NCI-H1105 treated with DMSO at 0.1 percent for 48 hours (cell line): ENCODE measurements at places on chromosomes 12 and 14.
A peak's percentile ranks its signal among the peaks of the same experiment; 100 is the strongest.

GRCh38 chr14:103731916-103732867, 16.6 kb downstream of the ZFYVE21 start:
- DNase-seq, result no peak

DNA sequence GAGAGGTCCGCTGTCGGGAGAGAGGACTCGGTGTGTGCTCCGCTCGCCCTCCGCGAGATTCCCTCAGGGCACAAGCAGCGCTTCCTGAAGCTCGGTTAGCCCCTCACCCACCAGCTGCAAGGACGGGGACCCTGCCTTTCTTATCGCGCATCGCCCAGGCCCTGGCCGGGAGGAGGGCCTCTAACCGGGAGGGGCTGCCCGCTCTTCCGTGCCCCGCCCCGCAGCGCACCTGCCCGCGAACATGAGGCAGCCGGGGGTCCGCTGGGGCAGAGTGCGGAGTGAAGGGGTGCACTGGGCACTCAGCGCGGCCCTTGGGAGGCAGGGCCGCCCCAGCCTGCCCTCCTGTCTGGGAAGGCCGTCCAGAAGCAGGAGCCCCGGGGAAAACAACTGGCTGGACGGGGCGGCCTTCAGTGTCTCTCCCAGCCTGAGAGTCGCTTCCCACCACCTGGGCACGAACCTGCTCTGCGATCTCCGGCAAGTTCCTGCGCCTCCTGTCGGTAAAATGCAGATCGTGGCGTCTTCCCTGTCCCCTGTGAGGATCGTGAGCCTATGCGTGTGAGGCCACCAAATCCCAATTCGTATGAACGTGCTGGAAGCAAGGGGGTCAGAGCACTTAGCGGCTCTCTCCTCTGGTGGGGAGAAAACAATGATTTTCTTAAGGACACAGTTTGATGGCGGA, 28.0 kb upstream of the ADIPOR2 start:
- no peak for DNase-seq

DNA sequence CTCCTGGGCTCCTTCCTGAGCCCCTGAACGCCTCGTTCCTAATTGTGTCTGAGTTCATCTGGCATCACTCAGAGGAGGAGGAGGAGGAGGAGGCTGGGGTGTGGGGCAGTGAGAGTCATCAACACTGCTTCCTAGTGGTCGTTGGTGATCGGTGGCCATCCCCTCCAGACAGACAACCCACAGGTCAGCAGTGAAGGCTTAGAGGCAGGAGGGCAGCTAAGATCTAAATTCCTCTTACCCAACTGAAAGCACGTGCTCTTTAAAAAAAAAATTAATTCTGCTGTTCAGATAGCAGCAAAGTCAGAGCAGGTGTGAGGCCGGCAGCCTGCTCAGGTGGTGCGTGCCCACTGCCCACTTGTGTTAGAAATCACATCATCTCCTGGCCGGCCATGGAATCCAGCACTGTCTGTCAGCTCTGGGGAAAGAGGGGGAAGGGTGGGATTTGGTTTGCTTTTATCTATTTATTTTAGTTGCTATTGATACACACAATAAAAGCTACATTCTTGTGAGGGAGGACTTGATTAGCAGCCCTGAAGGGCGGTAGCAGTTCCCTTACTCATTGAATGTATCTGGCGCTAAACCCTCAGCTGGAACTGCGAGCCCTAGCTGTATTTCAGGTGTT, 46.6 kb downstream of the PPP2R5C start:
- DNase-seq, result no peak

- no peak for DNase-seq
Observed at GRCh38 chr12:125149160-125150108, 84.2 kb downstream of the AACS start.

DNA sequence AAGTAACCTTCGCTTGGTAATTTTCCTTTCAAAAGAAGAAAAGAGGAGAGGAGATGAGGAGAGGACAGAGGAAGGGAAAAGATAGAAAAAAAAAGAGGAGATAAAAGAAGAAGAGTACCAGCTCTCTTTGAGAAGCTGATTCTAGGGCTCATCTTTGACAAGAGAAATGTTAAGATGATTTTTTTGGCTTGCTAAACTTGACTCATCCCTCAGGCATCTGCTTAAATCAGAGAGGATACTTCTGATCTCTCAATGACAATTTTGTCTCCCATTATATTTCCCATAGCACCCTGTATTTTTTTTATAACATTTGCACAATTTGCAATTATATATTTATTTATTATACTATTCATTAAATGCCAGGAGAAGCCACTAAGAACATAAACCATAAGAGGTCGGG, 17.1 kb downstream of the SYT1 start:
- no peak for DNase-seq

- no peak for DNase-seq
Observed at GRCh38 chr12:89263900-89264299, 88.4 kb downstream of the DUSP6 start.

GRCh38 chr12:1846421-1847405, 26.3 kb downstream of the LRTM2 start:
- no peak for DNase-seq

DNA sequence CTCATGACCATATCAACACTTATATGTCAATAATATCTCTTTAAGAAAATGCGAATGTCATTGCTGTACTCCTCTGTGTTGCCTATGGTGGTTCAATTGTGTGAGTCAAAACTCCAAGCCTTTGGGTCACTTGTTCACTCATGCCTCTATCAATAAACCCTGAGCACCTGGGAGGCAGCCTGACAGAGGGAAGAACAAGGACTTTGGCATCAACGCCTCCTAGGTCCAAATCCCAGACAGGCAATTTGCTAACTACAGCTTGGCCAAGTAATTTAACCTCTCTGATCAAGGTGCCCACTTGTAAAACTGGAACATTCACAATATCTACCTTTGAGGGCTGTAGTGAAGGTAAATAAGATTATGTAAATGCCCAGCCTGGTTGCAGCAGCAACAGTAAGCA, 137.8 kb downstream of the SAMD4A start:
- no peak for DNase-seq

DNA sequence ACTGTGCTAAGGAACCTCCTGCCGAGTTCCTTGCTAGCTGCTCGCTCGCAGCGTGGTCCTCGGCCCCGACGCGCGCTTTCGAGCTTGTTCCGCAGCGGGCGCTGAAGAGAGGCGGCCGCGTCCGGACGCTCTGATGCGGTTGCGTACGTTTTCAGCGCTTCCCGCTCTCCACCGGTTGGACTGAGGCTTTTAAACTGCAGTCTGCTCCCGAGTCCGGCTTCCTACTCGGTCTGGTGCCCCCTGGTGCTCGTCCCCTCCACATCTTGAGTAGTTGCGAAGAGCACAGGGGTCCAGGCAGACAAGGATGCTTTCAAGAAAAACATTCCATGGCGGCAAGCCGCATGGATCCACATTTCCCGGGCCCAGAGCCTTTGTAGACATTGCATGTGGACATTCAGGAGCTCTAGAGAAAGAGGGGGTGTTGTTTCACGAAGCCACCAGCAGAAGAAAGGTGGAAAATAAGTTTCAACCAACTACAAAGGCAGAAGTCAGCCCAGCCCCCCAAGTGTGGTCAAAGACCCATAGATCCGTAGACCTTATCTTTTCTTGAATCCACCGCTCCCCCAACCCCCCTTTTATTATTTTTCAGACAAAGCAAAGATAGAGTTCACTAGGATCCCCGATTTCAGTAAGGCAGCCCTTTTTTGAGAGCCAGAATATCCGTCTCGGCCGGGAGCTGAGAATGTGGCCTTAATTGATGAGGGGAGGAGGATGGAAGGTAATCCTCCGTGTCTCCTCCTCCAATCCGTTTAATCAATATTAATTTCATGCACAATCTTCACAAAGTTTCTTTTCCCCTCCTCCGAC, 984 bp upstream of the WNK1 start:
- DNase-seq, result peak; percentile 97

DNA sequence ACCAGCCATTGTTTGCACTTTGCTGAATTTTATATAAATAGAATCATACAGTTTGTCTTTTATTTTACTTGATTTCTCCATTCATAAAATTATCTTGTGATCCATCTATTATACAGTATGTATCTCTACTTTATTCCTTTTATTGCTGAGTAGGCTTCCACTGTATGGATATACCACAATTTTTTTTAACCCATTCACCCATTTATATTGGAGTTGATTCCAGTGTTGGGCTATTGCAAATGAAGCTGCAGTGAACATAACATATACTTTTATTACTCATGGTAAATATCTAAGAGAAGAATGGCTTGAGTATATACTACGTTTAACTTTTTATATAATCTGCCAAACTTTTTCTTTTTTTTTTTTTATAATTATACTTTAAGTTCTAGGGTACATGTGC, 463.6 kb downstream of the ETNK1 start:
- no peak for DNase-seq

DNA sequence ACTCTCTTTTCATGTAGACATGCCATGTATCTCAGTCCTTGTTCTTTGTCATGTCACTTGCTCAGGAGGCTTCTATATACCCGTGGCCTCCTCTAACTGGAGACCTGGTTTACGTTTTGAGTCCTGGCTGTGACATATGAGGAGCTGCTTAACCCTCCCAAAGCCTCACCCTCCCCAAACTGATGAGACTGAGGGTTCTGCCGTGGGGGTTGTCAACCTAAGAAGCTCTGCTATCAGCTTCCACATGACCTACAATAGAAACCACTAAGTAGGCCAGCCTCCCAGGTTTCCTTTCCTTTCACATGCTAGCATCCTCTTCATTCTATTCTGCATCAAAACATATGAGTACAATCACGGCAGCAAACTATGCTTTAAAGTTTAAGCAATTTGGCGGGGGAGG, 76.8 kb upstream of the WSCD2 start:
- no peak for DNase-seq

DNA sequence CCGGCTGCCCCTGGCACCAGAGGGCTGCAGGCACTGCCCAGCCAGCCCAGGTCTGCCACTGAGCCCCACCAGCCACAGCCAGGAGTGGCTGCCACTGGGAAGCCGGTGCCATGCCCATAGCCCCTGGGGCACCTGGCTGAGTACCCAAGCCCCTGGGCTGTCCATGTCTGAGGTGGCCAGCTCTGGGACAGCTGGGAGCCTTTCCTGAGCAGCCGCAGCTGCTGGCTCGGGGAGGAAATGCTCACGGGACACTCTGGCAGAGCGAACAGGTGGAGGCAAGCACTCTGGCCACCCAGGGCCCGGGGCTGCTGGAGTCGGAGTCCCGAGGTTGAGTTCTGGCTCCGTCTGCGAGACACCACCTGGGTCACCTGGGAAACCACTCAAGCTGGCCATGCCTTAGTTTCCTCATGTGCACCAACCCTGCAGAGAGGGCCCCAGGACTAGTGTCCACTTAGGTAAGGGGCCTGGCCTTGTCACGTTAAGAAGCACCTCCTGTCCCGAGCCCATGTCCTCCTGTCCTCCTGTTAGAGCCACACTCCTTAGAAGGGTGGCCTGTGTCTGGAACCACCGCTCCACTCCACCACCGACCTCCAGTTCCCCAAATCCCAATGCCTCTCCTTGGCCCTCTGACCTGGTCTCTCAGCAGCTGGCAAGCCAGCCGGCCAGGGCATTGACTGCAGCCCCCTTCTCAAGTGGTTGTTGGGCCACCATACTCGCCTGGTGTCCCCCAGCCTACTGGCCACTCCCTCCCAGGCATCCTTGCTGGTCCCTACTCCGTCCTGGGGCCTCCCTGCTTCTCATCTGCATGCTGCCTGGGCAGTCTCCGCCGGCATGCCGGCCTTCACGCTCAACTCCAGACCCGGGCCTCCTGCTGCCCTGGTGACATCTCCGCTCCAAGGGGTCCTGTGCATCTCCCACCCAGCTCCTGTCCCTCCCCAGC, 45.3 kb downstream of the BEGAIN start:
- DNase-seq, result no peak

DNA sequence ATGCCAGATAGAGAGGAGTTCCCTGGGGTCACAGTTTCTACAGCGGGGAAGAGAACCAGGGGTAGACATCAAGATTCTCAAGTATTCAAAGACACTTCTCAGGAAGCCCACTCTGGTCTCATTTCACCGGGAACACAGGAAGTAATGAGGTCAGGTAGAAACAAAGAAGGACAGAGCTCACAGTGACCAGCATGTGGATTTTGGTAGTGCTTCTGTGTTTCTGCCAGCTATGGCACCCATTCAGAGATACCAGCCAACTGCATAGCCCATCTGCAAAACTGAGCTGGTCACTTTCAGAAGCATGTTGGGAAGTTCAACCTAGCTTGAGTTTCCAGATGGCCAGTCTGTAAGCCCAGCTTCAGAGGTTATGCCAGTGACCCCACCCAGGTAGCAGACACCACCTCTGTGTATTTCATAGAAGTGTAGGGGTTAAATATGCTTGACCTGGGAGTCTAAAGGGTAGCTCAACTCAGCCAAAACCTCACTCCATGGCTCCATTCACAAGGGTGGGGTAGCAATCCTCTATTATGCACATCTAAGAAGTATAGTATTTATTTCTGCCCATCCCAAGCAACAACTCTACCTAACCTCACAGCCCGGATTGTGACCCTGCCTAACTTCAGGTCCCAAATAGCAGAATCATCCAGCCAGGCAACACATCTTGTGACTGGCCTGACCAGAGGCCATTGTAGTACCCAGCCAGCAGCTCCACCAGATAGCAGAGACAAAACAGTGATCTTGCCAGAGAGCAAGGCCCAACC, 33.9 kb downstream of the A2M start:
- DNase-seq, result no peak

- no peak for DNase-seq
Observed at GRCh38 chr12:26116829-26117715, 7.8 kb downstream of the BHLHE41 start.

DNA sequence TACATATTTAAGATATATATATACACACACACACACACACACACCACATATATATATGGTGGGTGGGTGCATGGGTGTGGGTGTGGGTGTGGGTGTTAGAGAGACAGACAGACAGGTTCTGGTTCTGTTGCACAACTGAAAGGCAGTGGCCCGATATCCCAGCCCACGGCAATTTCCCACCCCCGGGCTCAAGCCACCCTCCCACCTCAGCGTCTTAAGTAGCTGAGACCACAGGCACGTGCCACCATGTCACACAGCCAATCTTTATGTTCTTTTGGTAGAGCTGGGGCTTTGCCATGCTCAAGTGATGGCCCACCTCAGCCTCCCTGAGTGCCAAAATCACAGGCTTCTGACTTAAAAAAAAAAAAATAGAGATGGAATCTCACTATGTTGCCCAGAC, 417.8 kb upstream of the FOXG1 start:
- DNase-seq, result no peak

- no peak for DNase-seq
Observed at GRCh38 chr12:96257550-96258103, 63.5 kb downstream of the ELK3 start.

- DNase-seq, result no peak
Observed at GRCh38 chr14:99816217-99816616, 23.0 kb downstream of the EML1 start.

- no peak for DNase-seq
Observed at GRCh38 chr14:53226553-53226952, 73.4 kb upstream of the DDHD1 start.
